RCC 7860 (cell line): ENCODE measurements at places on chromosomes 6 and 20.

DNA sequence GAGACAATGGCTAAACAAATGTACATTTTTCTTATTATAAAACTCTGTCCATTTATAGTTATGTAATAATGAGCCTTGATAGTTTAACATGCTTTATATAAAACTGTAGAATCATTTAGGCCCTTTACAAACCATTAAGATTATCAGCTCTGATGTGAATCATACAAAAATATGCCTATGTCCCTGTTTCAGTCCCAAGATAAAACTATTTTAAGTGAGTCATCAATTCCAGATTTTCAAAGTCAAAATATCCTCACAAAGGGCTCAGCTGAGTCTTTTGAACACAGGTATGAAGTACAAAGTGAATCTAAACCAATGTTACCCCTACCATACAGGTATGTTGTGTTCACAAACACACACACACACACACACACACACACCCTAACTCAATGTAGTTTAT lies 88.0 kb downstream of the PTPRK start:
- peak; percentile 7 for DNase-seq

- no peak for DNase-seq
Observed at GRCh38 chr6:131804131-131804530, 3.7 kb upstream of the ENPP1 start.

- DNase-seq, result no peak
Observed at GRCh38 chr6:162922563-162923166, 194.9 kb downstream of the PACRG start.

DNA sequence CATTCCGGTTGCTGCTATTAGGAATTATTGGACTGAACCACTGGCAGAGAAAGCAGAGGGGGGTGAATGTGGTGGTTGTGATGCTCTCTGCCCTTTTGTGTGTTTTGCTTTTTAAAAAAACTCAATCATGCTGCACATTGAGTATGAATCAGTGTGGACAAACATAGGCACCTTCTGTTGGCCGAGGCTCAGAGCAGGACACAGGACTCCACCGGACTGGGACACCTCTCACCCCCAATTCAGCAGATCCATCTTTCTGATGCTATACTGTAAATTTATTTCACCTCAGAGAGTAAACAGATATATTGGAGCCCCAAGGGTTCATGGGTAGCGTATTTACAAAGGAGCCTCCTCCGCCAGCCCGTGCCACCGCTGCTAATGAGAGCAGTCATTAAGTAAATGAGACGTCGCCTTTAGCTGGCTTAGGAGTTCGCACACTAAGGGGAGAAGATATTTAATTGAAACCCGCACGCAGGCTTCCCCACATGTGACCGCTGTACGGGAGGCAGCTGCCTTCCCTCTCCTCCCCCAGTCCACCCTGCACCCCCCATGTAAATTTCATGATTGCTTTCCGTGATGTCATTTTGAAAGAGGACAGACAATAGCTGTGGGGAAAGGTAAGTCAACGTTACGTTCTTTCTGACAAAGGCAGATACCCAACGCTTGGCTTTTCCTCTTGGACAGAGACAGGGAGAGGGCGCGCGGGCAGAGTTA lies at the start of gene MYT1:
TSS of gene MYT1 (plus strand) at position 330 of the 714 bp plus-strand sequence. CDS start 34,410 bp downstream, outside the sequence.
- no peak for DNase-seq

DNA sequence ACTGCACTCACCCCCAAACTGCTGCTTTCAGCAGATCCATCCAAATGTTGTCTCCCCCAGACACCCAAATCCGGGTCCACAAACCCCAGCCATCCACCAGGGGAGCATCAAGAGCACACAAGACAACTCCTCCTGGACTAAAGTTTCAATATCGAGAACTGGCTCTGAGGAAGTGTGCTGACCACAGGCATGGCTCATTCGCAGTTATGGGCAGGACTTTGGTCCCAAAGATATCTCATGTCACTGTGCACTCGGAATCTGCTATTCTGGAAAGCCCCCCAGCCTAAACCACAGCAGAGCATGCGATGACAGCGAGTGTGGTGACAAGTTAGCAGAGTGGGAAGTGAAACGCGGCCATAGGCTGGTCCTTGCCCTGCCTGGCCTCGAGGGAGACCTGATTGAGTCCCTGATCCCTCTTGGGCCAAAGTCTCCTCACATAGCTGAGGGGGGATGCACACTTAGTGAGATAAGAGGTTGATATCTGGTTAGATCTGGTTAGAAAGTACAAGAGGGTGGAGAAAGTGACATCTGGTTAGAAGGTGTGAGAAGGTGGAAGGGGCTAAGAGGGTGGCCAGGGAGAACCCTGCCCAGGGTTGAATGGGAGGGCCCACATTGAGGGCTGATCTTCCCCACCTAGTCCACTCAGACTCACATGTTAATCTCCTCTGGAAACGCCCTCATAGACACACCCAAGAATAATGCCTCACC lies 149.7 kb downstream of the MRPL14 start:
- peak; percentile 79 for DNase-seq

GRCh38 chr6:131572686-131573415 lies at the start of gene ARG1:
Gene ARG1 (plus strand): TSS chr6:131573226. CDS start chr6:131573283, 57 bp downstream.
- DNase-seq, result no peak

- no peak for DNase-seq
Observed at GRCh38 chr6:133093956-133094355, 147.2 kb upstream of the EYA4 start.

DNA sequence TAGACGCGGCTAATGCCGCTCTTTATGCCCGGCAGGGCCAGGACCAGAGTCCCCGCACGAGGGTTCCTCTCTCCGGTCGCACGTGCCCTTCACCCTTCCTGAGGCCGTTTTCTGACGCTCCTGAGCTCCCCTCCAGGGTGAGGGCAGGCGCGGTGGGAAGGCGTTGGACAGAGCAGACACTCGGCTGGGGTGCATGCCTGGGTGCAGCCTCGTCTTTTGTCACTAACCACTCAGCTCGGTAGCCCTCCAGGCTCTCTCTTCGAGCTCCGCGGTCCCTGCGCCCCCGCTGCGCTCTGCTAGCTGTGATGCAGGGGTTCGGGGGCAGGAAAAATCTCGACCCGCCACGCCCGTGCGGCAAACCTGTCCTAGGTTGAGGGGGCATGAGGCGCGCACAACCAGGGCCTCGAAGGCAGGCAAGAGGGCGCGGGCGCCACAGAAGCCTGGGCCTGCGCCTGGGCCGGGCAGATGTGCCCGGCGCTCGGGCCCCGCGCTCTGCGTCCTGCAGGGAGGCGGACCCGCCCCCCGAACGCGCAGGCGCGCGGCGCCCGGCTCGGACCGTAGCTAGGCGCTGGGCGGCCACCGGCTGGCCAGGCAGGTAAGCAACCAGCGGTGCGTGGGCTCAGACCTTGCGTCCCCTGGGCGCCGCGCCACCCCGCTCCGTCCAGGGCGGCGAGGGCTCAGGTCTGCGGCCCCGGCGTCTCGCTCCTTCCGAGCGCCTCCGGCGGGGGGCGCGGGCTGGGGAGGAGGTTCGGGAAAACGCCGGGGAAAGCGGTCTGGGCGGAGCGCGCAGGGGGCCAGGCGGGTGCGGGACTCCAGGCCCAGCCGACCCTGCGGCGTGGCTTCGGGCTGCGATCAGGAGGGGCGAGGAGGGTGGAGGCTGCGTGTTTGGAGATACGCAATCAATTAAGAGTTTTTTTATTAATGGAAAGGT lies at the start of gene L3MBTL1:
TSS of gene L3MBTL1 (plus strand) at position 548 of the 931 bp plus-strand sequence. CDS start 5,807 bp downstream, outside the sequence.
- no peak for DNase-seq

GRCh38 chr6:23977706-23978105 lies 148.3 kb upstream of the NRSN1 start:
- DNase-seq, result no peak

GRCh38 chr6:4649728-4650127 lies 126.5 kb upstream of the CDYL start:
- no peak for DNase-seq

DNA sequence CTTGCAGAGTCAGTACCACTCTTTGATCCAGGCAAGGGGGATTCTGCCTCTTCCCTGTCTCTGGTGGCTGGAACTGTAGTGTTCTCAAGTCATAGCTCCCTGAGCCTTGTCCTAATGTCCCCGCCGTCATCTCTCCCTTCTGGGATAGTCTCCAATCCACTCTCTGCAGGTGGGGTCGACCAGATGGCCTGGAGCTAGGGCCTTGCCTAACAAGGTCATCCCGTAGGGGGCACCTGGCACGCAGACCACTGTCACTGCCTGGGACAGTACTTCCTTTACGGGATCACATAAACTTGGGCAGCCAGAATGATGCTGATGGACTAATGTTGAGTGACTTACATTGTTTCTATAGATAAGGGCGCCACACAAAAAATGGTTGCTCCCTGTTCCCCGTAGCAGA lies 118.9 kb upstream of the SLC22A23 start:
- DNase-seq, result no peak

- no peak for DNase-seq
Observed at GRCh38 chr6:138724015-138724414, 49.6 kb upstream of the CCDC28A start.

DNA sequence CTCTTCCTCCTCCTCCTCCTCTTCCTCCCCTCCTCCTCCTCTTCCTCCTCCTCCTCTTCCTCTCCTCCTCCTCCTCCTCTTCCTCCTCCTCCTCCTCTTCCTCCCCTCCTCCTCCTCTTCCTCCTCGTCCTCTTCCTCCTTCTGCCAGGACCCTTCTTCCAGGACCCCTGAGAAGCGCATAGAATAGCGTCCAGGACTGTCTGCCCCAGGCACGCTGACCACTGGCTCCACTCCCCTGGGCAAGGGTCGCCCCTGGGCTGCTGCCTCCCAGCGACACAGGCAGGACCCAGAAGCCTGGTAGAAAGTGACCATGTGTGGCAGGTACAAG lies 42.4 kb upstream of the BHLHE23 start:
- DNase-seq, result no peak

- DNase-seq, result no peak
Observed at GRCh38 chr6:17583811-17584210, 16.3 kb upstream of the FAM8A1 start.

DNA sequence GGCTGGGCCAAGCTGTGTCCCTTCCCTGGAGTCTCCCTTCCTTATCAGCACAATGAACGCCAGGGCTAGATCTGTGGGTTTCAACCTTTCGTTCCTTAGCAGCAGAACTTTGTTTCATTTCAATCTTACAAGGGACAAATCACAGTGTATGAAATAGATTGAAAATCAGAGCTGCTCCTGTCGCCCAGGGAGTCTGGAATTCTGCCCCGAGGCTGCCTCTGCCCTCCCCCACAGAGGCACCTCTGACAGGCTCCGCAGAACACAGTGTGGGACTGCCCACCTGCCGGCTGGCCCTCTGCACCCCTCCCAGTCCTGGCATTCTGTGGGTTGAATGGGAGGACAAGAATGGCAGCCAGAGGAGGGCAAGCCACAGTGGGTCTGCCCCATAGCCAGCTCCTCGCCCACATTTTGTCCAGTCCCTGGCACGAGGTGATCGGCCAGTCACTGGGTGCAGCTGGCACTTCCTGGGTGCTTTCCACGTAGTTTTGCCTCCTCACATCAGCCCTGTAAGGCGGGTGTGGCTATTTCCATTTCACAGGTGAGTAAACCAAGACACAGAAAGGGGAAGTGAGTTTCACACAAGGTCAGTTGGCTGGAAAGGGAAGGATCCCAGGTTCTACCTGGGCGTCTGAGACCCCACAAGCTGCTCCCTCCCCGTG lies 26.1 kb downstream of the MANBAL start:
- no peak for DNase-seq

- DNase-seq, result no peak
Observed at GRCh38 chr6:129767776-129768485, 58.0 kb upstream of the ARHGAP18 start.

DNA sequence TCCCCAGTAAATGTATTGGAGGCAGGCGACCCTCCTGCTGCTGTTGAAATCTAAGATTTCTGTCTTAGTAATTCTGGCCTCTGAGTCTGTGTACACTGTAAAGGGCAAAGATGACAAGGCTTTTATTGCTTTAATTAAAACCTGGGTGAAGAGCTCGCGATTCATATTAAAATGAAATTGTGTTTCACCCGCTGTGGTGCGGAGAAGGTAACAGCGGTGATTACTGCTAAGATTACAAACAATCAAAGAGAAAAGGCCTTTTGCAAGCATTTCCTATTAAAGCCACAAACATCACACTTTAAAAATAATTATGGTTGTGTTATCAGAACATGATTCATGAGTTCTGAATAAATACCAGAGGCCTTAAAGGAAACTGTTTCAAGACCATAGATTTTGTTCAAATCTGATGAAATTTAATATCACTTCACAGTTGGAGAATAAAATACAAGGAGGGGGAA lies 69.3 kb downstream of the TOX2 start:
- no peak for DNase-seq

DNA sequence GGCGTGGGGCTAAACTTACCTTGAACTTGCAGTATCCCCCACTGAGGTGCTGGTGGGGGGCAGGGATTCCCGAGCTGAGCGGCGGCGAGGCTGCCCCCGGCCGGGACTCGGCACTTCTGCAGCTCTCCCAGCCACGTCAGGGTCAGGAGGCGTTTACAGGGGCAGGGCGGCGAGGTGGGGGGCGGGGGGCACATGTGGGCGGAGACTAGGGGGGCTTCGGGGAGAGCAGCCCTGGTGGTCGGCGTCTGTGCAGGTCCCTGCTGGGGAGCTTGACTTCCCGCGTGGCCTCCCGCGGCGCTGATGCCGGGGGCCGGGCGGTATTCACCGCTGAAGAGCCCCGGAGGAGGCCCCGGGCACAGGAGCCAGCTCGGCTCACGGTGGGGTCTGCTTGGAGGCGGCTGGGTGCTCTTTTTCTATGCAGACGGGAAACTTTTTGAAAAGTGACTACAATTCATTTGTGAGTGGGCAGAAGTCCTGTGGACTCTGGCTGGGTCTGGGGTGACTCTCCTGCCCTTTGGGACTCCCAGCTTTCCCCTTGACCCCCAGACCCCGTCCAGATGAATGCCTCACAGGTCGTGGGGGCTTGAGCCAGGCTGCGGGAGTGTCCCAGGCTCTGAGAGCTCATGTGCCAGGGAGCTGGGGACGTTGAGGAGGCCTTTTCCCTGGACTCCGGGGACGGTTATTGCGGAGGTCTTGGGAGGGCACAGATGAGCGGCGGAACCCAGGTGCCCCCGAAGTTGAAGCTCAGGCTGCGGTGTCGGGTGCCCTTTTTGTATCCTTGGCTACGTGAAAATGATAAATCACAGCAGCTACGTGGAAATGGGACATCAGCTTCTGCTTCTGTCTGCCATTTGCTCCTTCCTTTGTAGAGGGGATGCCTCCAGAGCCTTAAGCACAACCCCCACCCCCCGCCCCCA lies 75.9 kb upstream of the GATA5 start:
- DNase-seq, result no peak
